HCEC 1CT (cell line): ENCODE measurements at places on chromosomes 7 and 10.

DNA sequence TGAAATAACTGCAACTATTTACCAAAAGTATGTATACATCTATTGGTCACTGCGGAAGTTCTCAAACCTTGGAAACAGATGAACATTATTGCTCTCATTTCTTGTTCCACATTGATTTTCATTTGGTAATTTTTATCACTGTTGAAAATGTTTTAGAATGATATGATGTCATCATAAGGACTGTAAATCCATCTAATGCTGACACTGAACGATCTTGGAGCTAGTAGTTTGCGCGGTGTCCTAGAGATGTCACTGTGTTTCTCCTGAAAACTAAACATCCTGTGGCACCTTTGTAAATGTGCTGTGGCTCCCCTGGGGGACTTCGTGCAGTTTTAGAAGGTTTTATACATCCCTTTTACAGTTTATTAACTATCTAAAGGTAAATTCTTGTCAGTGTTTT is 73.5 kb downstream of the DNAJB9 start:
- DNase-seq, result no peak

- DNase-seq, result no peak
These were observed 144.5 kb upstream of the ASAH2 start for GRCh38 chr10:50395851-50396250.

DNA sequence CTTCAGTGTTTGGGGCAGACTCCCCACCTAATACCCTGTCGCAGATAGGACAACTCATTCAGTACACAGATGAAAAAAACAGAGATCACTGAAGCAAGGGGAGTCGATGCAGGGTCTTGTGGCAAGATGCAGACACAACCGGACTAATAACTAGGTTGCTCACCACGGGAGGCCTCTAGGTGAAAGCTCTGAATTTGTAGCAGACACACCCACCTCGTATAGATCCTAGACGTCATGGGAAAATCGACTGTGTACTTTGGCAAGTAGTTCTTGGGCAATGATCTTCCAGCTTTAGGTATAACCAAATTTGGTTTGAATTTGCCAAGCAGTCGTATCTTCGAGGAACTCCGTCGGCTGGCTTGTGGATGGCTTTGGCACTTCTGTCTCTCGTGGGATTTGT is 88.1 kb downstream of the TCF7L2 start:
- DNase-seq, result no peak

DNA sequence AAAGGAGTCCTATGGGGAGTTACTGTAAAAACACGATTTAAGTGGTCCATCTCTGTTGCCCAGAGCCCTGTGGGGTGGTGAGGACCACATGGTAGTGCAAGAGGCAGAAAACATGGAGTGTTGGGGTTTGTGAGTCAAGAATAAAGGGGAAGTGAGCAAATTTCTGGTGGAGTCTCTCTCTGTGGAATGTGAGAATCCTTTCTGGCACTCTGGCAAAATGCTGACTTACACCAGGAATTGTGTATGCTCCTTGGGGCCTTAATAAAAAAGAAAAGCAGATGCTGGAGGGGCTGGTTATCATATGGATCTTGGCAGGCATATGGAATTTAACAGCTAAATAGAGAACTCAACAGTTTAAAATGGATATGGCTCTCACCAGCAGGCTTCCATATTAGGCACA is 486.0 kb downstream of the TNS3 start:
- DNase-seq, result no peak

GRCh38 chr10:105718207-105718995 is 1077.3 kb downstream of the SORCS3 start:
- DNase-seq, result no peak

DNA sequence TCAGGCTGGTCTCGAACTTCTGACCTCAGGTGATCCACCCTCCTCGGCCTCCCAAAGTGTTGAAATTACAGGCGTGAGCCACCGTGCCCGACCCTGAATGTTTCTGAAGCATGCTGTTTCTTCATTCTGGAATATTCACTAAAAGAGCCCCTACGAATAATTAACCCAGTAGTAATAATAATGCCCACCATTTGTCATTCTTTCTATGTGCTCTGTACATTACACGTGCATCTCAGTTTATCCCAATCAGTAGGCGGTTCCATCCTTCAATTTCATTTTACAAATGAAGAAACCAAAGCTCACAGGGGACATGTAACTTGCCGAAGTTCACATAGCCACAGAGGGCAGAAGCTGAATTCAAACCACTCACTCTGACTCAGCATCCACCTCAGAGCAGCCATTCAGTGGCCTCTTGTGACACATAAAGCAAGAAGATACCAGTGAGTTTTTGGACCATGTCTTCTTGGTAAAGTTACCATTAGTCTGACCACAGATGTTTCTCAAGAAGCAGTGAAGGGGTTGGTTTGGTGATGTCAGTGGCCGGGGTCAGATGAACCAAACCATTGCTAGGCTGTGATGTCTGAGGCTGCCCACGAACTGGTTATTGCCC is 71.9 kb upstream of the DUSP5 start:
- peak; percentile 96 for DNase-seq

- no peak for DNase-seq
These were observed 1131.4 kb upstream of the PHF14 start for GRCh38 chr7:9842301-9842700.
